ENCODE measurements at places on chromosomes 7 and 10. TPM values are rescaled to one million over a fixed set of nuclear protein-coding genes. Genes with fewer than 3 reads are reported as not detected.

Gene LIPM
- total RNA-seq: not detected

Gene COX15
- 34.2 TPM for total RNA-seq

Gene SP8
- 3.5 TPM for total RNA-seq

Gene SLK
- 18.4 TPM for total RNA-seq

Gene FGL2
- not detected for total RNA-seq

Gene NME8
- not detected for total RNA-seq

Gene LOXL4
- total RNA-seq: 0.18 TPM

DNA sequence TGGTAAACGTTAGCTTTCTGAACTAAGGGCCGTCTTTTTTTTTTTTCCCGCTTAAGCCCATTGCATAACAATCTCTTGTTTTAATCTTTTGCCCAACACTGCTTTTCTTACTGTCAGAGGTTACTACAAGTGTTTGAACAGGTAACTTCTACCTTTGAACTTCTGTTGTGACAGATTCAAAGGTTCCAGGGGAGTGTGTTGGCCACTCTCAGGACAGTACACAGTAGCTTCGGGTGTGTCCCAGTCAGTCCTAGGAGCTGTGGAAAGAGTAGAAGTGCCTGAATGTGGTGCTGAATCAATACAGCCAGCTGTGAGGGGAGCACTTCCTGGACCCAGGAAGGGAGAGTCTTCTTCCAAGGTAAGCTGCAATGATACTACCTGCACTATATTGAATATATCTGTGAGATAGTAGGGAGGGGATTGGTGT lies at the start of gene ACSL5:
ACSL5 (plus strand) TSS at position 205 of the 427 bp plus-strand sequence. CDS start 20,831 bp downstream, outside the sequence.
- peak; percentile 12 for DNase-seq
- H3K4me1 ChIP-seq: no peaks in the 10 kb centered on the region
- no peaks in the 10 kb centered on the region for H3K27me3 ChIP-seq
- no peak within 1 kb of the TSS for H3K4me3 ChIP-seq
- H3K27ac ChIP-seq: no peak within 1 kb of the TSS
- H3K36me3 ChIP-seq: no peaks in the 10 kb centered on the region

DNA sequence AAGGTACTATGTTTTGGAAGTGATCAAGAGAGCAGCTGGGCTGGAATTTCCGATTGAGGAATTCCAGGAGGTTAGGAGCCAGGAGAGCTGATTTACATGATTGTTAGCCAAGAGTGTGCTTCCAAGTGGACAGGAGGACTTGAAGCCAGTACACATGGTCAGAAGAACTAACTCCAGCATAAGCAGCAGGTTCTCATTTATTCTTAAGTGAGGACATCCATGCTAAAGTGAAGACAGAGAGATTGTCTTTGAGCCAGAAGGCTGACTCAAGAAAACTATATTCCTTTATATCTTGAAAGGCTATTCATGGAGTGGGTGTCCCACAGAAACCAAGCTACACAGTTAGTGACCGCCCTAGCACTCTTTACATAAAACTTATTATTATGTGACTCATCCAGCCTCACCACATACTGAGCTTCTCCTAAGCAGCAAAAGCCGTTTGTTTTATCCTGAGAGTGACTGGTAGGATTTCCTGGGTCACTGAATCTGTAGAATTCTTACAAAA lies 56.7 kb upstream of the SEMA3A start:
- no peaks in the 10 kb centered on the region for H3K27me3 ChIP-seq
- no peaks in the 10 kb centered on the region for H3K36me3 ChIP-seq
- H3K4me3 ChIP-seq: peak overlapping the region; percentile 8
- no peak overlapping the region for H3K27ac ChIP-seq
- no peak for DNase-seq

GRCh38 chr10:86111902-86112545 lies 254.6 kb downstream of the GRID1 start:
- DNase-seq: peak; percentile 7
- no peak overlapping the region for H3K27ac ChIP-seq
- H3K4me3 ChIP-seq: no peak overlapping the region
- no peaks in the 10 kb centered on the region for H3K27me3 ChIP-seq

DNA sequence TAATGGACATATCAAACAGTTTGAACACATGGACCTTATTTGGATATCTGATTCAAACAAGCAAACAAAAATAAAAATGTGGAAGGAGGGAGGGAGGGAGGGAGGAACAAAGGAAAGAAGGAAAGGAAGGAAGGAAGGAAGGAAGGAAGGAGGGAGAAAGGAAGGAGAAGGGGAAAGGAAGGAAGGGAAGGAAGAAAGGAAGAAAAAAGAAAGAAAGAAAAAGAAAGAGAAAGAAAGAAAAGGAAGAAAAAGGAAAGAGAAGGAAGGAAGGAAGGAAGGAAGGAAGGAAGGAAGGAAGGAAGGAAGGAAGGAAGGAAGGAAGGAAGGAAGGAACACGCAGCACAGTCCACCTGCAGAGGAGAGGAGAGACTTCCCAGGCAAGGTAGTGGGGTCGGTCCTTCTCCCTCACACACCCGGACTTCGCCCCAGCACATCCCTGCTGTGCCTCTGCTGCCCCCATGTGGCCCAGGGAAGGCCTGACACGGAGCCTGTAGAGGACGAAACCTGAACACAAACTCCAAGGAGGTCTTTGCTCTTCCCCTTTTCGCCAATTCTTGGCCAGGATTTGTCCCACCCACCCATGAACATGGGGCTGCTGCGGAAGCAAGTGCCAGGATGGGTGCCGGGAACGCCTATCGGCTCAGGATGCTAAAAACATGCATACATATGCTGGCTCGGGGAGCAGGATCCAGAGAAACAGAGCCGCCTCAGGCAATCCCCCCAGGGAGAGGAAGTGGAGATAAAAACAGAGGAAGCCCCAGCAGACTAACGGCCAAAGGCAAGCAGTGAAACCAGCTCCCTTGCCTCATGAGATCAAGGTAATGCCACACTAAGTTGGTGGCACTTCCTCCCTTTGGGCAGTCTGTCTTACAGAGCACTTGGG lies 52.3 kb upstream of the DGKI start:
- peaks cover 77% of the 10 kb centered on the region for H3K36me3 ChIP-seq
- peak overlapping the region; percentile 2 for H3K27ac ChIP-seq
- DNase-seq: peak; percentile 94

DNA sequence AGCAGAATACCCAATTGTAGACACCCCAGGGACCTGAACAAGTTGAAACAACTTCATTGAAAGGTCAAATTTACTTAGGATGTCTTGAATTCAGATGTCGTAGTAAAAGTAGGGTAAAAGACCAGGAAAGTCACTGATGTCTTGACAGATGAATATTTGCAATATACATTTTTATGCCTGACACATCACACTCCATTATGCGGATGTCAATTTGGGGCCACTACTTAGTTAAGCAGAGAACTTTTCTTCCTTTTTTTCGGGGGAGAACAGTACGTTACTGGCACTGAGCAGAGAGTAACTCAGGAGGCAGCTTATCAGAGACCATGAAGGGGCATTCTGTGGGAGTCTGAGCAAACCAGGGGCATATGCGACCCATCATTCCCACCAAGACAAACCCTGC lies 4.9 kb downstream of the ITGA8 start:
- no peak overlapping the region for H3K4me3 ChIP-seq
- H3K36me3 ChIP-seq: peaks cover 2% of the 10 kb centered on the region
- H3K27ac ChIP-seq: no peak overlapping the region
- no peaks in the 10 kb centered on the region for H3K4me1 ChIP-seq
- no peak for DNase-seq

DNA sequence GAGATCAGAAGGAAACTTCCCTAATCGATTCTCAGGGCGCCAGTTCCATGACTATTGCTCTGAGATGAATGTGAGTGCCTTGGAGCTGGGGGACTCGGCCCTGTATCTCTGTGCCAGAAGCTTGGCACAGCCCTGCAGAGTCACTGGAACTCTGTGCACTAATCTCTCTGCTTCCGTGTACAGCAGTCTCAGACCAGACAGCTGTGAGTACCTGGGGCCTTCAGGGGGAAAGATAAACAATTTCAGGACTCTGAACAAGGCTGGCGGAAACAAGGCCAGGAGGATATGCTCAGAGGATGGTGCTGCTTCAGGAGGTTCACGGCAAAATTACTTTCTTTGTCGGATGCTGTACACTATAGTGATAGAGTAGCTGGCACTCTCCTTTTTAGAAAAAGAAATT lies 131.7 kb upstream of the PRSS58 start:
- no peak overlapping the region for H3K27ac ChIP-seq
- H3K36me3 ChIP-seq: no peaks in the 10 kb centered on the region
- no peaks in the 10 kb centered on the region for H3K27me3 ChIP-seq

- peaks cover 6% of the 10 kb centered on the region for H3K27me3 ChIP-seq
- no peaks in the 10 kb centered on the region for H3K4me1 ChIP-seq
- DNase-seq: peak; percentile 9
- H3K4me3 ChIP-seq: no peak overlapping the region
Observed at GRCh38 chr7:64883113-64883905, 19.8 kb upstream of the ZNF273 start.

DNA sequence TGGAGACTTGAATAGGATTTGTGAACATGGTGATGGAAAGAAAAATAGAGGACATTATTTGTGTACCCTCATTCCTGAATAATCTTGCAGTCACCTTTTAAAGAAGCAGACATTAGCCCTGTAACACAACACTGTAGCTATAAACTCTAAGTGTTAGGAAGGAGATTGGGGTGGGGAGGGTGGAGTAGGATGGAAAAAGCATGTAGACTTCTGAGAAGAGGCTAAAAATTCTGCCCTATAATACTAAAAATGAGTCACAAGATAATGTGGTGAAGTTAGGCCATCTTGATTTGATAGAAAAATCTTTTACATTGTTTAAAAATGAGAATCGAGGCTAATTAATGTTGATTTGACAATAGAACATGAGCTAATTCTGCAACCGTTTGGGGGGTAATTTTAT lies 128.8 kb downstream of the LCOR start:
- no peak overlapping the region for H3K4me3 ChIP-seq
- no peaks in the 10 kb centered on the region for H3K36me3 ChIP-seq
- H3K27ac ChIP-seq: no peak overlapping the region
- no peak for DNase-seq

GRCh38 chr10:34333513-34333912 lies 481.6 kb downstream of the PARD3 start:
- peaks cover 8% of the 10 kb centered on the region for H3K36me3 ChIP-seq
- H3K27me3 ChIP-seq: no peaks in the 10 kb centered on the region
- no peaks in the 10 kb centered on the region for H3K4me1 ChIP-seq
- no peak overlapping the region for H3K27ac ChIP-seq

- no peaks in the 10 kb centered on the region for H3K27me3 ChIP-seq
- no peak overlapping the region for H3K4me3 ChIP-seq
- H3K36me3 ChIP-seq: no peaks in the 10 kb centered on the region
- no peak for DNase-seq
- no peaks in the 10 kb centered on the region for H3K4me1 ChIP-seq
Observed at GRCh38 chr10:102581981-102582580, 62.2 kb upstream of the TRIM8 start.

- no peak overlapping the region for H3K4me3 ChIP-seq
- H3K27ac ChIP-seq: no peak overlapping the region
- peaks cover 11% of the 10 kb centered on the region for H3K4me1 ChIP-seq
- no peaks in the 10 kb centered on the region for H3K27me3 ChIP-seq
Observed at GRCh38 chr7:150430465-150431085, 19.9 kb upstream of the GIMAP8 start.

DNA sequence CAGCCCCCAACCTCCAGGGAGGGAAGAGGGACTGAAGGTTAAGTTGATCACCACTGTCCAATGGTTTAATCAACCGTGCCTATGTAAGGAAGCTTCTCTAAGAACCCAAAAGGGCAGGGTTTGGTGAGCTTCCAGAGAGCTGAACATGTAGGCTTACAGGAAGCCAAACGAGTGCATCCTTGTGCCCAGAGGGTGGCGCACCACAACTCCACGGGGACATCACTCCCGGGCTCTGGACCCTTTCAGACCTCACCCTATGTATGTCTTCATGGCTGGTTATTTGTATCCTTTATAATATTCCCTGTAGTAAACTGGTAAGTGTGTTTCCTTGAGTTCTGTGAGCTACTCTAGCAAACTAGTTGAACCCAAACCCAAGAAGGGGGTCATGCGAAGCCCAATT lies 11.5 kb upstream of the NFKB2 start:
- no peaks in the 10 kb centered on the region for H3K27me3 ChIP-seq
- H3K4me3 ChIP-seq: no peak overlapping the region
- H3K27ac ChIP-seq: no peak overlapping the region
- H3K36me3 ChIP-seq: peaks cover 22% of the 10 kb centered on the region
- H3K4me1 ChIP-seq: no peaks in the 10 kb centered on the region

- H3K36me3 ChIP-seq: no peaks in the 10 kb centered on the region
- H3K4me1 ChIP-seq: no peaks in the 10 kb centered on the region
- no peak overlapping the region for H3K27ac ChIP-seq
- H3K27me3 ChIP-seq: no peaks in the 10 kb centered on the region
- peak; percentile 63 for DNase-seq
Observed at GRCh38 chr10:94320285-94320914, 42.3 kb downstream of the NOC3L start.

DNA sequence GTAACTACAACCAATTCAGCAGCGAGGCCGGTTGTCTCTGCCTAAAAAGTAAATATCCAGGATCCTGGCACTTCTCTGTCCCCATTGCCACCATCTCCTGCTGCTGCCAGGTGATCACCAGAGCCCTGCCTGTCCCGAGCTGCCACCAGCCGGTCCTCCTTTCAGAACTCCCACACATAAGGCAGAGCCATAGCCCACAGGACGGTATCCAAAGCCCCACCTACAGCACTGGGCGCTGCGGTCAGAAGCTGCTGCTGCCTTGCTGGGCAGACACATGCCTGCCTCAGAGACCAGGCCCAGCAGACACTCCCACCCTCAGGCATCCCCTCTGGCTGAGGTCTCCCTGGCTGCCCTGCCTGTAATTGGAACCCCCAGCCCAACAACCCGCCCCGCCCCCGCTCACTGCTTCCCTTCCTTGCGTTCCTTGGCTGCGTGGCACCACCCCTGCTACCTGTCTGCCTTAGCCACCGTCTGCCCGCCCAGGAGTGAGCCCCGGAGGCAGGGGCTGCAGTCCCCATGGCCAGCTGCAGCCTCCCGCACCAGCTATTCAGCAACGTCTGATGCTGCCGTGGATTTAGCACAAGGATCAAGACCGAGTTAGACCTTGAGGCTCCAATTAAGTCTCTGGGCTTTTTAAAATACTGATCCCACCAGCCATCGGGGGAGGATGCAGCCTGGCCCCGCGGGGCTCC lies 100.7 kb downstream of the CYTH3 start:
- peaks cover 4% of the 10 kb centered on the region for H3K4me1 ChIP-seq
- H3K27ac ChIP-seq: no peak overlapping the region
- peak; percentile 89 for DNase-seq
- no peaks in the 10 kb centered on the region for H3K27me3 ChIP-seq
- peaks cover 5% of the 10 kb centered on the region for H3K36me3 ChIP-seq

GRCh38 chr7:73701357-73701995 lies 18.0 kb downstream of the STX1A start:
- peak; percentile 92 for DNase-seq
- H3K4me1 ChIP-seq: no peaks in the 10 kb centered on the region
- H3K27me3 ChIP-seq: no peaks in the 10 kb centered on the region

GRCh38 chr10:63644418-63645142 lies 123.4 kb downstream of the REEP3 start:
- DNase-seq: no peak
- H3K36me3 ChIP-seq: no peaks in the 10 kb centered on the region
- H3K4me3 ChIP-seq: no peak overlapping the region
- H3K4me1 ChIP-seq: peaks cover 2% of the 10 kb centered on the region
- no peaks in the 10 kb centered on the region for H3K27me3 ChIP-seq
- no peak overlapping the region for H3K27ac ChIP-seq
